SK-N-SH (cell line): ENCODE measurements at places on chromosomes 12 and 14. TPM values are rescaled to one million over a fixed set of nuclear protein-coding genes. Genes with fewer than 3 reads are reported as not detected.

DNA sequence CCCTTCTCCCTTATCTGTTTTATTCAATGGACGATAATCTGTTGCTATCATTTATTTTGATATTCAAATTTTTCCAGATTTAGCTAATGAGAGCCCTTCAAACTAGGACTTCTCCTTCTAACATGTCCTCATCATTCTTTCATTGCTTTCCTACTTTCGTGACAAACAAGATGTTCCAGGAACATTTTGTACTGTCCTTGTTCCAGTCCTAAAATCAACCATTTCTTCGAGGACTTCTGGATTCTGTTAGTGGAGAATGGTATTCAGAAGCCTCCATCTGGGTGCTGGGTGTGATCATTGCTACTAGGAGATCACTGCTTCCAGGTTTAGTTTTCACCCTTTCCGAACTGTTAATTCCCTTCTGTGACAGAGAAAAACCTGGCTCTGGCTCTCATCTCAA, 29.5 kb upstream of the FBXO34 start:
- DNase-seq: no peak

GRCh38 chr14:93034671-93034994, 81.1 kb downstream of the ITPK1 start:
- no peak for DNase-seq

Gene TNS2
- 32.7 and 50.0 TPM in 2 replicates for polyA plus RNA-seq

Gene TSPAN8
- 0.31 and 1.3 TPM in 2 replicates for polyA plus RNA-seq

GRCh38 chr12:120597861-120598260, 16.7 kb upstream of the POP5 start:
- DNase-seq: no peak

DNA sequence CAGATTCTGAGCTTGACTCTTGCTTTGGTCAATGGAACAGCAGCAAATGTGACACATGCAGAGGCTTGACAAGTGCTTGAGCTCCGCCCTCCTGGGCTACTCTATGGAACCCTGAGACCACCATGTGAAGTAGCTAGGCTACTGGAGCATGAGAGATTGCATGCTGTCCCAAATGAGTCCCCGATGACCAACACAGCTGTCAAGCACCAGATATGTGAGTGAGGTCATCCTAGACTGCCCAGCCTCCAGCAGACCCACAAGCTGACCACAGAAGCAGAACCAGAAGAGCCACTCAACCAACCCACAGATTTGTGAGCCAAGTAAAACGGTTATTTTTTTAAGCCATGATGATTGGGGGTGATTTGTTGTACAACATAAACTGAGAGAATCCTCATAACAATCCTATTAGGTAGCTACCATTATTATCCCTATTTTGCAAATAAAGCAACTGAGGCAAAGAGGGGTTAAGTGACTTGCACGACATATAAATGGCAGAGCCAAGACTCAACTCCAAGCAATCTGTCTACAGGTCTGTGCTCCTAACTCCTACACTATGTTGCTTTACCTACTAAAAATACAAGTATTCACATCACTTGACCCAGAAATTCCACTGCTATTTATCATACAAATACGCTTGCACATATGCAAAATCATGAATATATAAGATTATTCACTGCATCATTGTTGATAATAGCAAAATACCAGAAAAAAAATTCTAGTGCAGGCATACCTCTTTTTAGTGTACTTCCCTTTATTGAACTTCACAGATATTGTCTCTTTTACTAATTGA, 136.2 kb downstream of the NDUFA12 start:
- DNase-seq: no peak

Gene NRL
- polyA plus RNA-seq: 0.76 and 0.88 TPM in 2 replicates

DNA sequence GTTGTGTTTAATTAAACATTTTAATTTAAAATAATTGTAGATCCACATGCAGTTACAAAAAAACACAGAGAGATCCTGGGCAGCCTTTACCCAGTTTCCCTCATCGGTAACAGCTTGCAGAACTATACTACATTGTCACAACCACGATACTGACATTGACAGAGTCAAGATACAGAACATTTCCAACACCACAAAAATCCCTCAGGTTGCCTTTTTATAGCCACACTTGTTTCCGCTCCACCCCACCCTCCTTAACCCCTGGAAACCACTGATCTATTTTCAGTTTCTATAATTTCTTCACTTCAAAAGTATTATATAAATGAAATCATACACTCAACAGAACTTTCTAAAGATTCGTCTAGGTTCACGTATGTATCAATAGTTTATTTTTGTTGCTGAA, 458.8 kb upstream of the SOX5 start:
- no peak for DNase-seq

Gene RNASE8
- polyA plus RNA-seq: not detected in 2 replicates

GRCh38 chr12:34297126-34297789, 275.0 kb downstream of the ALG10 start:
- no peak for DNase-seq

DNA sequence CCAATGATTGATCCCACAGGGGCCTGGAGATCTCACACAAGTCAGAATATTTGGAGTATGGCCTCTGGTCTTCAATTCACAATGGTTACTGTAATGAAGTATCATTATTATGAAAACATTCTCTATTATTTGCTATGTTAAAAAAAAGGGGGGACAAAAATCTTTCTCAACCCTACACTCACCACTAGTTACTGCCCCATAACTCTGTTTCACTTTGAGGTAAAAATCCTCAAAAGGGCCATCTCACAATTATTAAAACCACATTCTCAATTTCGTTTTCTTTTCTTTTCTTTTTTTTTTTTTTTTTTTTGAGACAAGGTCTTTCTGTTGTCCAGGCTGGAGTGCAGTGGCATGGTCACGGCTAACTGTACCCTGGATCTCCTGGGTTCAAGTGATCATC, 59.6 kb upstream of the KCNC2 start:
- no peak for DNase-seq

Gene CLEC6A
- not detected in 2 replicates for polyA plus RNA-seq

DNA sequence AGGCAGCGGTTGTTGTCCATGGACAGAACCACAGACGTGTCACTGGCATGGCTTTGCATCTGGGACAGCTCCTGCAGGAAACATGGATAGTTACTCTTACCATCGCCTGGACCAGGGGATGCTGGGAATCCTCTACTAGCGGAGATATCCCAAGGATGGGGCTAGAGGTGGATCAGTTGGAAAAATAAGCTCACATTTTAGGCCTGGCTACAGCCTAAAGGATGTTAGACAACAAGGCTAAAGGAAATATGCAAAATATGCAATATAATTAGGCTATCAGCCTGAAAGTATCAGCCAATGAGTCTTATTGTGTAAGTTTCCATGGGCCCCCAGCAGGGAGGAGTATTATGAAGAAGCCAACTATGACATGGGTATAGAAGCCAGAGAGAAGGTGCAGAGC, 5.0 kb downstream of the KRT76 start:
- DNase-seq: no peak
